Stomach (tissue), 19 donors: ENCODE measurements at places on chromosomes 13 and 19.
A peak's percentile ranks its signal among the peaks of the same experiment; 100 is the strongest.

DNA sequence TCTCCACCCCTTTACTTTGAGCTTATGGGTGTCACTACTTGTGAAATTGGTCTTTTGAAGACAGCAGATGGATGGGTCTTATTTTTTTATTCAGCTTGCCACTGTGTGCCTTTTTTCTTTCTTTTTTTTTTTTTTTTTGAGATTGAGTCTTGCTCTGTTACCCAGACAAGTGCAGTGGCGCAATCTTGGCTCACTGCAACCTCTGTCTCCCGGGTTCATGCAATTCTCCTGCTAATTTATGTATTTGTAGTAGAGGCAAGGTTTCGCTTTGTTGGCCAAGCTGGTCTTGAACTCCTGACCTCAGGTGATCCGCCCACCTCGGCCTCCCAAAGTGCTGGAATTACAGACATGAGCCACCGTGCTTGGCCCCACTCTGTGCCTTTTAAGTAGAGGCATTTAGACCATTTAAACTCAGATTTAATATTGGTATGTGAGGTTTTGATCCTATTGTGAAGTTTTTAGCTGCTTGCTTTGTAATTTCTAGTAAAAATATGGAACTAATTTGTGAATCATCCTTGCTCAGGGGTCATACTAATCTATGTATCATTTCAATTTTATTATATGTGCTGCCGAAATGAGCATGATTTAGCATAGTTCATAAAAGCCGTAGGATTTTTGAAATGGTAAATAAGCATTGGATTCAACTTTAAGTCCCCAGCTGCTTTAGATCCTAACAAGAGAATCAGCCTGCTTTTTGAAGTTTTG is 584.5 kb downstream of the SLITRK1 start:
- DNase-seq, result no peak

- DNase-seq, result no peak
Measured at GRCh38 chr13:59086147-59086546, 1077.6 kb downstream of the DIAPH3 start.

DNA sequence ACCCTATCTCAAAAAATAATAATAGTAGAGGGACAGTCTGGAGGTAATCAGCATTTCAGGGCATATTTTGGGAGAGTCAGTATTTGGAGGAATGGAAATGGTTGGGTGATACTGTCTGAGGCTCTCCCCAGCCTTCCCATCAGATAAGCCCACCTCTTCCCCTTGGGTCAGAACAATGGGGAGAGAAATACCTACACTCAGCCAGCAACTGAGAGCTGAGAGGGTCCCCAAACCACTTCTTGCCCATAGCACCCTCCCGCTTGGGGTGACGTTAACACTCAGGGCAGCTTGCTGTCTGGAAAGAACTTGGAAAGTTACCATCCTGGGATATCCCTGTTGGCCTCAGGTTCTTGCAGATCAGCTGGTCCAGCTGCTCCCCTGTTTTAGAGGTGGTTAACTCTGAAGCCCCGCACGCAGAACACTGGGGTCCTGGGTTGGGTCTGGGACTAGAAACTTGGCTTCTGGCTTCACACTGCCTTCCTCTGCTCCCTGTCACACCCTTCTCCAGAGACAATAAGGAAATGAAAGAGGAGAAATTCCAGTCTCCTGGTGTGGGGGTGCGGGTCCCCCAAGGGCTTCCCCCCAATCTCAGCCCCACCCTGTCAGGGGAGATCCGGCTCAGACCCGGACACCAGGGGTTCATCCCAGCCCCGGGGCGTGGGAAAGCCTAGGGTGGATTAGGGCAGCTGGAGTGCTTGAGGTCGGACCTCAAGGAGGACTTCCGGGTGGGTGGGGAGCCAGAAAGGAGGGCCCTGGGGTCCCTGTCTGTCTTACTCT is 2.5 kb downstream of the FOXA3 start:
- DNase-seq, result peak; percentile 45

DNA sequence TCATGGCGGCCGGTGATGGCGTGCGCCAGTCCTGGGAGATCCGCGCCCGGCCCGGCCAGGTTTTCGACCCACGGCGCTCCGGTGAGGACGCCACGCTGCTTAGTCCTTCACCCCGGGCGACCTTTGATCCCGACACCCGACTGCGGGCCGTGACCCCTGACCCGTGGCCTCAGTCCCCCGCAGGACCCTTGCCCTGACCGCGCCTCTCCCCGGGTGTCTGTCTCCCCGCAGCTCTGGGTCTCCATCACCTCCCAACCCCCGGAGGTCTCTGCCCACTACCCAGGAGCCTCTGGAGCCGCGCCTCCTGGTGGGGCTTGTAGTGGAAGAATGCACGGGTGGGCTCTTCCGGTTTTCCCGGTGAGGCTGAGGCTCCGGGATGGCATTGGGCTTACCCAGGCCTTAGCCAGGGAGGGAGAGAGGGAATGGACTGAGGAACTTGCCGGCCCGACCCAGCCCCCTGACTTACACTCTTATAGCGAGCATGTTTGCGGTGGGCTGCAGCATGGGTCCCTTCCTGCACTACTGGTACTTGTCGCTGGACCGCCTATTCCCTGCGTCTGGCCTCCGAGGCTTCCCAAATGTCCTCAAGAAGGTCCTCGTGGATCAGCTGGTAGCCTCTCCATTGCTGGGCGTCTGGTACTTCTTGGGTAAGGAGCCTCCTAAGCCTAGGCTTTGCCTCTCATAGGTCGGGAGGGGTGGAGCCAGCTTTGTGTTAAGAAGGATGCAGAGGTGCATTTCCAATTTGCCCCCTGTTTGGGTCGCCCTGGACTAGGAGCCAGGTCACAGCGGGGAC is 566 bp downstream of the MPV17L2 start:
- DNase-seq, result no peak

DNA sequence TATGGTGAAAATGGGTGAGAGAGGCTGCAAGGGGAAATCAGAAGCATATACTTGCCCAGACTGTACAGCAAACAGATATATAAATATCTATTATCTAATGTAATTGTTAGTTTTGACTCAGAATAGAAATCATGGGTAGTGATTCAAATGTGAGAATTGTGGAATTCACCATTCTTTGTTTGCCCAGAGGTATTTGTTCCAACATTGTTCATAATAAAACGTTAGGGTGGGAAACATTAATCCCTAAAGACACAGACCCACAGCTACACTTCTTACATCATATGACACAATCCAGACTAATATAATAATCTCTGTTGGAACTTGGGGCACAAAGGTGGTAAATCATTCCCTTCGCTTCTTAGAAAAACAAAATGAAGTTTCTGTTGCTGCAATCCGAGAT is 646.5 kb upstream of the SLITRK6 start:
- no peak for DNase-seq

GRCh38 chr13:113665597-113666328 is 1.3 kb upstream of the GRK1 start:
- DNase-seq, result peak; percentile 20

DNA sequence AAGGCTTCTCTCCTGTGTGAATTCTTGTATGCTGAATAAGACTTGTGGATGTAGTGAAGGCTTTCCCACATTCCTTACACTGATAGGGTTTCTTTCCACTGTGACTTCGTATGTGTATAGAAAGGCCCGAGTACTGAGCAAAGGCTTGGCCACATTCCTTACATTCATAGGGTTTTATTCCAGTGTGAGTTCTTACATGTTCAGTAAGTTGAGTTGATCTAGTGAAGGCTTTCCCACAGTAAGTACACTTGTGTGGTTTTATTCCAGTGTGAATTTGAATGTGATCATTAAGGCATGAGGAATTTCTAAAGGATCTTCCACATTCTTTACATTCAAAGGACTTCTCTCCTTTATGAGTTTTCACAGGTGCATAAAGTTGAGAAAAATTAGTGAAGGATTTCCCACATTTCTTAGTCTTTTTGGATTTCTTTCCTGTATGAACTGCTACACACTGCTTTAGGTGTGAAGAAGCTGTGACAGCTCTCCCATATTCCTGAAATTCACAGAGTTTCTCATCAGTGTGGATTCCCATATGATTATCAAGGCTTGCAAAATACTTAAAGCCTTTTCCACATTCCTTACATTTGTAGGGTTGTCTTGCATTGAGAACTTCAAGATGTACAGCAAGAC is 10.4 kb downstream of the ZNF561 start:
- DNase-seq, result no peak

DNA sequence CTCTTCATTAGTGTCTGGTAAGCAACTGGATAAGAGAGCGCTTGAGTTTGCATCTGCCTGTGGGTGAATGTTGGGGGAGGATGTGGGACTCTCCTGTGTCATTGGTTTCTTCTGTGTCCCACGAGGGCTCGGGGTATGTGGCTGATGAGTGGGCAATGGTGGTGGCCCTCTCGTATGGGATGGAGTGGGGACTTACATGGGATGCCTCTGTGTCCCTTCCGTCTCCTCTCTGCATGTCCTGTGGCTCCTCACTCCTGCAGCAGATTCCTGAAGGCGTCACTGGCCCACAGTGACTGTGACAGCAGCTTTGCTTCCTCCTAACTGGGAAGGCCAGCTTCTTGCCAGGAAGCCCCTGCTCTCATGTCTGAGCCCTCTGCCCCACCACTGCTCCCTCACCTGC is 2.6 kb upstream of the LRP3 start:
- DNase-seq, result no peak

- DNase-seq, result no peak
Measured at GRCh38 chr13:40581277-40581579, 85.2 kb downstream of the FOXO1 start.

DNA sequence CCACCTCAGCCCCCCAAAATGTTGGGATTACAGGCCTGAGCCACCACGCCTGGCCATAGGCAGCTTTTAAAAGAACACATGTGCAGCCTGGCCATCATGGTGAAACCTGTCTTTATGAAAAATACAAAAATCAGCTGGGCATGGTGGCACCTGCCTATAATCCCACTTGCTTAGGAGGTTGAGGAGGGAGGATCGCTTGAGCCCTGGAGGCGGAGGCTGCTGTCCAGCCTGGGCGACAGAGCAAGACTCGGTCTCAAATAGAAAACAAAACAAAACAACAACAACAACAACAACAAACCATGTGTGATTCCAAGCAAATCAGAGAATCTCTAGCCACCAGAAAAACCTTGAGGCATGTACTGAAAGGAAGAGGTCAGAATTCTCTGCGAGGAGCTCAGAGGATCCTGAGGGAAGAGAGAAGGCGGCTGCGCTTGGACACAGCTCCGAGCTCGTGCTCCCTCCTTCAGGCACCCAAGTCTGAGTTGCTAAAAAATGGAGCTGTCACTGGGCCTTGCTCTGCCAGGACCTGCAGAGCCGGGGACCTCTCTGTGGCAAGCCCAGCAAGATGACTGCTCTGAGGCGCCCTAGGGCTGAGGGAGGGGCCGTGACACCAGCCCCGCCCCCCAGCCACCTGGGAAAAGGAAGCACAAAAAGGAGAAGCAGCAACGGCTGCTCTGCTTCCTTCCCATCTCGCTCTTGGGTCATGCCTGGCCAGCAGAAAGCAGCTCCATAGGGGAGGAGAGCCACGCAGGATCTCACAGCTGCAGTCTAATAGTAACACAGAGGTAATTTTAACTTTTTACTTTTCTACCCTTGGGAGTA is at the start of gene ARL11:
ARL11 (plus strand) TSS at position 677 of the 822 bp plus-strand sequence. CDS start 1,941 bp downstream, outside the sequence.
- peak; percentile 71 for DNase-seq

DNA sequence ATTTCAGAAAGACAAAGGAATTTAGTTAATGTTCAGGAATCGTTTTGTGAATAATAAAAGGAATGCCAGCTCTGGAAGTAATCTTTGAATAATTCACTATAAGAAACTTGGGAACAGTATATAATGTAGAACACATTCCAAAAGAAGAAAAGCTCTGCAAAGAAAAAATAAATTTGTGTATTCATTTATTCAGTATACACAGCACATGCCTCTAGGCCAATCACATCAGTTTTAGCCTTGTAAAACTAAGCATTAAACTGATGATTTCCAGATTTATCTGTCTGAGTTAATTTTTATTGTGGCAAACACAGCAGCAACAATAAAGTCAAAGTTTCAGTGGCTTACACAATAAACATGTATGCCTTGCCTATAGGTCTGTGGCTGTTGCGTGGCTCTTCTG is 5.7 kb upstream of the RXFP2 start:
- DNase-seq, result no peak

GRCh38 chr19:5452594-5453565 is 2.3 kb upstream of the ZNRF4 start:
- DNase-seq, result no peak

DNA sequence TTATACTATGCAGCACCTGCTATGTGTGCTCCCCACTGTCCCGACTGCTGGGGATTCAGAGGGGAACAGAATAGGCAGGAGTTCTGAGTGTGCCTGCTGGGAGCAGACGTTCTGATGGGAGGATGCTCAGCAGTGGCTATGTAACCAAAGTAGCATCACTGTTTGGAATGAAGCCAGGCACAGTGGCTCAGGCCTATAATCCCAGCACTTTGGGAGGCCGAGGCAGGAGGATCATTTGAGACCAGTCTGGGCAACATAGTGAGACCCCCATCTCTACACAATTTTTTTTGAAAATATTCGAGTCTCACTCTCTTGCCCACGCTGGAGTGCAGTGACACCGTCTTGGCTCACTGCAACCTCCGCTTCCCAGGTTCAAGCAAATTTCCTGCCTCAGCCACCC is 6.0 kb downstream of the ATG4D start:
- no peak for DNase-seq

- DNase-seq, result no peak
Measured at GRCh38 chr19:6318772-6319171, 14.6 kb downstream of the ACER1 start.

DNA sequence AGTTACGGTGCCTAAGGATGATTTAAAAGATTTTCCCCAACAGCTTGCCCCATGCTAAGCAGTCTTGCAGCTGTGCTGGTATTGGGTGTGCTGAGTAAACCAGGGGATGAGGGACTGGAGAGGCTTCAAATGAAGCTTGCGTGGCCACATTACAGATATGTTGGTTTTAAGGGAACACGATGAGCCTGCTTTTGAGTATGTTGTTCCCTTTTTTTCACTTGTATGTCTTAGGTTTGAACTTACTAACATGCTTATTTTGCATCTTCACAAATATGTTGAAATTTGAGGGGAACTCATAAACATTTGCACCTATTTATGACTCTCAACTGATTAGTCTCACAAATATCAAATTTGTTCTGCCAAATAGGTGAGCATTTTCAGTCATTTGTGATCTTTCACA is 2.0 kb upstream of the IL17D start:
- DNase-seq, result no peak

GRCh38 chr19:46495786-46496099 is at the start of gene PNMA8B:
PNMA8B (minus strand) TSS chr19:46495867; CDS start chr19:46495465, 402 bp downstream.
- DNase-seq, result peak; percentile 95

DNA sequence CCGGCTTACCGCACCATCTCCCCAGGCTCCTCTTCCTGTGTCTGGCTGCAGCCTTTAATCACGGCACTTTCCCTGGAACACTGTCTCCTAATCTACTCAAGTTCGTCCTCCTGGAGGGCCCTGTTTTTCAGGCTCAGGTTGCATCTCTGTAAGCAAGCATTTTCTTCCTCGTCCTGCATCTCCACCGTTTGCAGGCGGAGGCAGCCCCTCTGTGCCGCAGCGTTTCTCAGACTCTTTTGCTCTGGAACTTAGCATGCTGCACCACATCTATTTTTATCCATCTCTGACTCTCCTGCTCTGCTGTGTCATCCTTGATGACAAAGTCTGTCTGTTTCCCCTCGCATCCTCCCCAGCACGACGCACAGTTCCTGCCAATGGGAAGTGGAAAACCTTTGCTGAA is 117.5 kb downstream of the ATP8A2 start:
- DNase-seq, result no peak
